ENCODE measurements at places on chromosomes 5 and 9.

DNA sequence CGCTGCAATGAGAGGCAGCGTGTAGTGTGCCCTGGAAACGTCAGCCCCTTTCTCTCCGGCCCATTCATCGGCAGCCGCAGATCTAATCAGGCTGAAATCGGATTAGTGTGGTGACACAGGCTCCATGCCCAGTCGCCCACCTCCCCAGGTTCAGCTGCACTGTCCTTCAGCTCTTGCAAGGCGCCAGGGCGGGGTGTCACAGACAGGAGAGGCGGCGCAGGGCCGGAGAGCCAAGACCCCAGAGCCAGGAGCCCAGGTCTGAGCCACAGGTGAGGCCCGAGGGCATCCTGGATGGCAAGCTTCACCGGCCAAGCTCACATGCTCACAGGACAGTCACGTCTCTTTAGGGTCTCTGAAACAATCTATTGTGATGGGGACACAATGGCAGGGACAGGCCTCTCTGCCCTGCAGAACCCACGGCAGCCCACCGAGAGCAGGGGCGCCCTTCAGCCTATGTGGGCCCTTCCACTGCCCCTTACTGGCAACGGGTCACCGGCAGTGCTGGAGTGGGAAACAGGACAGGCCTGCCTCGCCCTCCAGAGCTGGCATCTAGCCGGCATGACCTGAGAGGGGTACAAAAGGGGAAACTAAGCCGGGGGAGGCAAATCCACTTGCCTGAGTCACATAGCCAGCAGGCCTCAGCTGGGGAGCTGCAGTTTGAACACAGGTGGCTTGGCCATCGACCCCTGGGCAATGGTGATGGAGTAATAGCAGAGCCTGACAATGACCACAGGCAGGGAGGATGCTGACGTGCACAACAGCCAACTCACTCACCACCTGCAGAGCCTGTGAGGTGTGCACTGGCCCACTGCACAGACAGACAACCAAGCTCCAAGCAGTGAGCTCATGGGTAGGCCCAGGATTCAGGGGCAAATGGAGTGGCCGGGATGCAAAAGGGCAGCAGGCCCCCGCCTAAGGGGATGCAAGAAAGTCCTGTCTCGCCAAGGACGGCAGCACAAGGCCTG, 48.1 kb downstream of the VAV2 start:
- no peak for DNase-seq

DNA sequence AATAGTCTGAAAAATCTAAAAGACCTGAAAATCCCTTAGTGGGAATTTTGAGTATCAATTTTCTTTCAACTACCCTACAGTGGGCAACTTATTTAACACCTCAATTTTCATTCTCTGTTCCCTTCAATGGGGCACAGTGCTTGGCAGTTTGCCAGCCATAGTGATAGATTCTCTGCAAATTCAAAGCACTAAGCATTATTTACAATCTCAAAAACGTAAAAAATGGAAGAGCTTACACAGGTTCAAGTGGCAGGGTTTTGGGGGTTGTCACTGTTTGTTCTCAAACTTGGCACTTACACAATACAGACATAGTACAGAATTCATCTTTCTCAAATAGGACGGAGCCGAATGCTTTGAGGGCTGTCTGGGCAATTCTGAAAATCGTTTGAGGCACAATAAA, 515.0 kb downstream of the EFNA5 start:
- DNase-seq: no peak

GRCh38 chr5:81848362-81848880, 97.5 kb upstream of the SSBP2 start:
- peak; percentile 65 for DNase-seq

DNA sequence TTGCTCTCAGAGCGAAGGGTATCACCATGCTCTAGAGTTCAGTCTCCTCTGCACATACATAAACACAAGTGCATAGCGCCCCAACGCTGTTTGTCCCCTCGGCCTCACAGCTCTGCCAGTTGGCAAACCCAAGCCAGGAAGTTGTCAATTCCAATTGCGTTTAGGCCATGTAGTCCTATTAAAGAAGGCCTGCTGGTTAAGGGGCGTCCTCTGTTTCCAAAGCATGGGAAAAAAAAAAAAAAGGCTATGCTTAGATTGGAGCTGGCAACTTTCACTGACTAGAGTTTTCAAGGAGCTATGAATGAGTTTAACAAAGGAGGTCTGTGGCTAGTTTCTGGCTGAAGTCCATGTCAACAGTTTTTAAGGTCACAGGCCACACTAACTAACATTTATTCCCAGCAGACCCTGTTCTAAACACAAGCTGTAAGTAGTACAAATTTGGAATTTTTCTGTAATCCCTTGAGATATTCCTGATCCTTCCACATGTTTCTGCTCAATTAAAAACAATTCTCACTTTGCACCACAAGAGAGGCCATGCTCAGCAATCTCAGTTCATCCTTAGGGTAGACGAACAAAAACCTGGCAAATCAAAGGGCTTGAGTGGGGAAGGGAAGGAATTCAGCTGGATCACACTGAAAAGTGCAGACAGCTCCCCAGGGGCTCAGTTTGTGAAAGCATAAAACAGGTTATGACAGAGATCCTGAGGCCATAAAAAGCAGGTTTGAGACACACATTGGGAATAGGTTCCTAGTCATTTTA, 187.7 kb downstream of the DENND1A start:
- DNase-seq: peak; percentile 41

DNA sequence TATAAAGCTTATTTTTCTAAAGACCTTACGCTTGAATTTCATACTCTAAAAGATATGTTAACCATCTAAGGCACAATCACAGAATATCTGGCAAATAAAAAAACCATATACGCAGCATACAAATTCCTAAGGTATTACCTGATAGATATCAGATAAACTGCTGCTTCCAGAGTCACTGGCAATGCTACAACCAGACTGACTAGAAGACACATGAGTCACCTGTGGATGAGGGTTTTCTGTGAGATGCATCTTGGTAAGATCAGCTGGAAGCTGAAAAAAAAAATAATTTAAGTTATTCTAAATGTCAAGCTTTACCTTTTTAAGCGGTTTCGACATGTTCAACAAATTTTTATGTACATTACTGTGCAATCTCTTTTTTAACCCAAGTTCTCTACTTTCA, 113.8 kb downstream of the RAPGEF6 start:
- DNase-seq: peak; percentile 48

Data from fibroblast of skin of back (primary cell).